Hindlimb muscle (tissue), 1 donor: ENCODE measurements at places on chromosomes 12 and 14. TPM values are rescaled to one million over a fixed set of nuclear protein-coding genes. Genes with fewer than 3 reads are reported as not detected.

GRCh38 chr12:56213878-56214277, 7.8 kb downstream of the RNF41 start:
- no peak for DNase-seq

DNA sequence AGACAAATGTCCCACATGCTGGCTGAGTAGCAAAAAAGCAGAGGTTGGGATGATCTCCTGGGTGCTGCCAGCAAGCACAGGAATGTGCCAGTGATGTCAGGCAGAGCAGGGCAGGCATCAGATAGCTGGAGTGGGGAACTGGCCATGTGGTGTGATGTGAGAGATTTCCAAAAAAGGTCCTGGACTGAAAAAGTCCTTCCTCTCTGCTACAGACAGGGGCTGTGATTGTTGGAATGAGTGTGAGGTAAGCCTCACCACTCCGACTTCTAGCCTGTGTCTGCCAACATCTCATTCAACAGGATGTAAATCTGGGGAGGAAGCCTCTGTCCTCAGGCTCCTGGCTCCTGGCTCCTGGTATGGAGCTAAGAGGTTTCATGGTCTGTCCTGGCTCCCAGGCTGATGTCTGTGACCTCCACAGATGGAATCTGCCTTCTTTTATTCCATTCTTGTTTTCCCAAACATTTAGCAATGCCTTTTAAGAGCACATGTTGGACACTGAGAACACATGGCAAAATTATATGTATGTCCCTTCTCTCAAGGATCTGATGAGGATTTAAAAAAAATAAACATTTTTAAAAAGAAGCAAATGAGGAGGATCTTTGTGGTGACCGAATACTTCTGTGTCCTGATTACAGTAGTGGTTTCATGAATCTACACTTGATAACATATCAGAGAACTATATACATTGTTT, 50.1 kb upstream of the STK38L start:
- no peak for DNase-seq

DNA sequence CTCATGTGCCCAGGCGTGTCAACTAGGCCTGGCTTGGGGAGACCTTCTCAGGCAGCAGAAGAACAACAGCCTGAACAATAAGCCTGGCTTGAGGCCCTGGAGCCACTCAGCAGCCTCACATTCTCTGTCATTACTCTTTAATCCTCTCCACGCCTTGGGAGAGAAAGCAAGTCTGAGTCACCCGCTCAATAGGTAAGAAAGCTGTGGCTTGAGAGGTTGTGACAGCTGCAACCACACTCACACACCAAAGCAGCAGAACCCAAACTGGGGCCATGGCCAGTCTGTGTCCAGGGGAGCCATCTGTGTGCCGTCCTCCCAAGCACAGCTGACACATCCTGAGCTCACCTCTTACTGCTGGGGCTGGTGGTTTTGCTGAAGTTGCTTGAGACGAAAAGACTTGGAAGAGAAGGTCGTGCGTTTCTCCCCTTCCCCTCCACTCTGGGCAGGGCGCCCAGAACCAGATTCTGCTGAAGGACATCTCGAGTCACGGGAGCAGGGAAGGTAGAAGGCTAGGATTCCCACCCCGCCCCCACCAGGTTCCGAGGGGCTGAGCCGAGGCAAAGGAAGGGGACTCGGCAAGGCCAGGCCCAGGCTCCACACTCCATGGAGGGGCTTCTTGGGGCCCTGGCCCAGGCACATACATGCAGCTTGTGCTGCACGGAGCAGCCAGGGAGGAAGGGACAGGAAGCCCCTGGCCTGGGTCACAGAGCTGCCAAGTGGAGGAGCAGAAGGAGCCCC, 5.5 kb downstream of the TMEM63C start:
- DNase-seq = no peak

GRCh38 chr14:69153873-69154270, 953 bp upstream of the DCAF5 start:
- peak; percentile 44 for DNase-seq

- no peak for DNase-seq
Observed at GRCh38 chr12:131366261-131366871, 344.5 kb upstream of the SFSWAP start.

GRCh38 chr12:119659289-119659897, 8.5 kb upstream of the PRKAB1 start:
- DNase-seq = no peak

- DNase-seq = no peak
Observed at GRCh38 chr14:77508876-77509275, 10.3 kb upstream of the ISM2 start.

- no peak for DNase-seq
Observed at GRCh38 chr14:103057028-103057371, 349 bp downstream of the CDC42BPB start.

DNA sequence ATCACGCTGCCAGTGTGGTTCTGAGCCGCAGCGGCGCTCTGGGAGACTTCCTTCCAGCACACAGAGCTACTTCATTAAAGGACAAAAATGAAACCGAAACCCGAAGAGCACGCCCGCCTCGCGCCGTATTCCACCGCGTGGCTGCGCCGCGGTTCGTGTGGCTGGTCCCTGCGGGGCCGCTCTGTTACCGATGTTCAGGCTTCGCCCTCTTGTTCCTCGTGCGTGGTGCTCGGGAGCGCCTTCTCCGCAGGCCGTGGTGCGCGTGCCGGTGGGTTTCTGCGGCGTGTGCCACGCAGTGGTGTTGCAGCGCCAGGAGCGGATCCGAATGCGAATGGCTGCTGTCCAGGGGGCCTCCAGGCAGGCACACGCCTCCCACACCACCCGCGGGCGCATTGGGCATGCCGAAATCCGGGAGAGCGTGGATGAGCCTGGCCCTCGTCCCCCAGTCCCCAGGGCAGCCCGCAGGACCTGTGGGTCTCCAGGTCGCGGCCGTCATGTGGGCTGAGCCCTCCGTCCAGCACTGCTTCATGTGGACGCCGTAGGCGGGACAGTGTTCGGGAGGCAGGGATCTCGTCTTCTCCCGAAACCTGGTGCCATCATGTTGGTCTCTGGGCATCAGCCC, 91.2 kb downstream of the ADGRD1 start:
- DNase-seq = no peak

DNA sequence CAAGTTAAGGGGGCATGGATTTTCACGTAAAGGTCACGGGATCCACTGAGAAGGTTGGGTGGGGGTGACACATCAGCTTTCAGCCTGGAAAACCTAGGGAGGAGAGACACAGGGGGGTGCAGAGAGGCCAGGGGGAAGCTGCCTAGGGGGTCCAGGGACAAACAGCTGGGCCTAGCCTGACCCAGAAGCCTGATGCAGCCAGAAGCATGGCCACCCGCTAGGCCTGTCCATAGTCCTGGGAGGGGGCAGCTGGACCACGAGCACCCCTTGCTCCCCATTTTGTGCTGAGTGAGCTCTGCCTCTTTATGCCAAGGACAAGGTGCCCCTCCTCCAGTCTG, 322.7 kb upstream of the RTL1 start:
- no peak for DNase-seq

- no peak for DNase-seq
Observed at GRCh38 chr12:132513458-132514135, 23.6 kb downstream of the FBRSL1 start.

- DNase-seq = no peak
Observed at GRCh38 chr12:40937891-40938290, 245.7 kb downstream of the CNTN1 start.

GRCh38 chr12:57011438-57012424, 4.6 kb downstream of the TAC3 start:
- DNase-seq = no peak

- DNase-seq = no peak
Observed at GRCh38 chr12:20494851-20495250, 126.5 kb downstream of the PDE3A start.

DNA sequence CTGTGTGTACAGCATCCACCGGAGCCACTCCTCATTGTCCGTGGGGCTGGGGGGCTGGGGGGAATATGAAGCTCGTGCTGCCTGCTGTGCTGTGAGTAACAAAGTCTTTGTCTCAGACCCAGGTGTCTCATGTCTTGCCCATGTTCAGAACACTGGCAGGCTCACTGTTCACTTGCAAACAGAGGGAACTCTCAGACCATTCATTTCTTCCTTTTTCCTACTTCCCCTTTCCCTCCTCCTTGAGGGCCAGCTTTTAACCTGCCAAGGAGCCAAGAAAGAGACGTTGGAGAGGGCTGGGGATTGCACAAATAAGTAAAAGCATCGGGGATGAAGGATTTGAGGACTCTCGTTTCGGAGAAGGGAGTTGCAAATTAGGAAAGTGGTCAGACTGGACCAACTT, 21.6 kb downstream of the GPR132 start:
- no peak for DNase-seq

DNA sequence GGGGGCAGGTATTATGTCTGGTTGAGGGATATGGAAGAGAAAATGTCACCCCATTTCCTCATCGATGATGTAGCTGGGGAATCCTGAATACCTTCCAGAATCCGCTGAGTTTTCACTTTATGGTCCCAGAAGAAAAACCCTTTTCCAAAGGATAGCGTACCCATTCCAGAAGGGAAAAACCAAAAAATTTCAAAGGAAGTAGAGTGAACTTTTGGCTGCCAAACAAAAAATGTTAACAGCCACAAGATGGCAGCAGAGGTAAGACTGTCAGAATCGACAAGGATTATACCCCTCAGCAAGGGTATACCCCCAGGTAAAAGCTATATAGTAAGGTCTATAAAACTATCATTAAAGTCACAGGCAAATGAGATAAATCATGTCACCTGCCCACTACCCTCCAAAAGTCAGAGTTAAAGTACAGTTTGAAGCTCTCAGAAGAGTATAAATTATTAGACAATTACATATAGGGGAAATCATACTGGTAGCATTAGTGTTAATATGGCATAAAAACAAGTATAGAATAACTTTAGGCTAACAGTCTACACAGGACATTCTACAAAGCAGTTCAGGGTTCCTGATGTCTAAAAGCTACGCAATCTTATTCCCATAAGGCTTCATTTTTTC, 18.0 kb downstream of the ACIN1 start:
- DNase-seq = no peak

DNA sequence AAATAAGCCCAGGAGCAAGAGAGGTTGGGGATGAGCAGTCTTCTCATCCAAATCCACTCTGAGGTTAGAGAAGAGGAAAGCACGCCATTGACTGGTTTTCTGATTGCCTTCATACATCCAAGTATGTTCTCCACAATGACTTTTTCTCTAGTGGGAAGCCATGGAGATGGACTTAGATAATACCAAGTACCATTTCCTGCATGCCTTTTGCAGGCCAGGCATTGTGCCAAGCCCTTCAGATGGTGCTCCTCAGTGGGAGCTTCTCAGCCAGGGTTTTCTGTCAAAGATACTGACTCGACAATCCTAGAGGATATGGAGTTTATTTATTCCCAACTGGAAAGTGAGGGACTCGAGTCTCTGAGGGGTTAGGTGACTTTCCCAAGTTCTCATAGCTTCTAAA, 218.0 kb downstream of the ZFP36L1 start:
- no peak for DNase-seq

Gene PLXNC1
- polyA plus RNA-seq = 15.3 TPM

Gene FOXN4
- polyA plus RNA-seq = 0.12 TPM

Gene CDKL1
- polyA plus RNA-seq = 7.2 TPM

Gene ATG101
- 22.0 TPM for polyA plus RNA-seq

Gene AQP6
- polyA plus RNA-seq = 0.09 TPM

Gene KCNMB4
- 14.5 TPM for polyA plus RNA-seq

Gene GUCY2C
- 0.32 TPM for polyA plus RNA-seq
